Activated CD4-positive, alpha-beta T cell treated with anti-CD3 and anti-CD28 coated beads for 24 hours (primary cell): ENCODE measurements at places on chromosomes 1 and 21.

DNA sequence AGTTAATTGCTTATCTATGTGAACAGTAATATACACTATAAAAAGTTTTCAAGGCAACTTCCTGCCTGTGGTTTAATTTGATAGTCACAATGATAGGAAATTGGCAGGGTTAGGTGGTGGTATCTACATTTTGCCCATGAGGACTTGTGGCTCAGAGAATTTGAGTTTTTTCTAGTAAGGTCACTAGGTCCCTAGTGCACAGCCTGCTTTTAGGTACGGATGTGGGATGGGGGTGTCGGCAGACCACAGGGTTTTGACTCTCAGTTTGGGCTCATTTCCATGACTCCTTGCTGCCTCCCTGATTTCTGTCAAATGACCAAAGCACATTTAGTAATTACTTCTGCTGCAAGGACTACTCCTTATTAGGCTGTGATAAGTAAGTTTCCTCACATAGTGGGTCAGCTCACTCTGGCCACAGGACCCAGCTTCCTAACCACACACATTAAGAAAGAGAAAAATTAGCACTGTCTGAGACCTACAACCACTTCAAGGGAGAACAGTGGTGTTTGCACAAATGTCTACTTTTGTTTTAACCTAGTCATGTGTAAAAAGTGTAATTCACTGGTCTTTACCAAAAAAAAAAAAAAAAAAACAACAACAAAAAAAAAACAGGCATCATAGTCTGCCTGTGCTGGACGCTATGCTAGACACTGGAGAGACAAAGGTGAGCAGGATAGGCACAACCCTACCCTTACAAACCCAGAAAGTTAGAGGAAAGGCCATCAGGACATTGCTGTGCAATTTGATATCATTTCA lies 43.7 kb downstream of the MRPL39 start:
- no peak for DNase-seq

- DNase-seq, result no peak
These were observed 134.5 kb downstream of the HHIPL2 start for GRCh38 chr1:222413436-222413835.

DNA sequence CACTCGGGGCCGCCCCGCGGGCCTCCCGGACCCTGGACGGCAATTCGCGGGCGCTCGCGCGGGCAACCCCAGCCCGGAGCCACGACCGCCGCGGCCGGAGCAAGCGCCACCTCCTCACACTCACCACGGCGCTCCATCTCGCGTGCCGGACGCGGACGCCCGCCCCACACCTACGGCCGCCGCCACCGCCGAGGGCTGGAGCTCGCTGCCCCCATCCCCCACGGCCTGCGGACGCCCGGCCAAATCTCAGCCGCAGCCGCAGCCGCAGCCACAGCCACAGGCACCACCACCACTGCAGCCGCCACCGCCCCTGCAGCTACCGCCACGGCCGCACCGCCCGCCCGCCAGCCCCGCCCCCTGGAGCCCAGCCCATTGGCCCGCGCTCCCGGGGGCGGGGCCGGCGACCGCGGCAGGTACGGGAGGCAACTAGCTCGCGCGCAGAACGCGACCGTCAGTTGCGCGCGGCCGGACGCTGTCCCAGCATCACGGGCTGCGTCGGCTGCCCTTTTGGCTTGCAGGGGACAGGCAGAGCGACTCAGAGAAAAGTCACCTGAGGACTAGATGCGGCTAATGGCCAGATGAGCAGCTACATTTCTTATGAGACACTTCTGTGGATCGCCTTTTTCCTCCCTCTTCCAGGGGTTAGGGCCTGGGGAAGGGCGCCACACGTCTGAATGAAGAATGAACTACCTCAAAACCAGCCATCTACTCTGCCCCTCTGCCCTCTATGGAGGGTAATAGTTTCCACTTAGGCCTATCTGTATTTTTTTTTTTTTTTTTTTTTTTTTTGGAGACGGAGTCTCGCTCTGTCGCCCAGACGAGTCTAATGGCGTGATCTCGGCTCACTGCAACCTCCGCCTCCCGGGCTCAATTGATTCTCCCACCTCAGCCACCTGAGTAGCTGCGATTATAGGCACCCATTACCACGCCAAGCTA lies at the start of gene ARHGAP29:
ARHGAP29 (minus strand) TSS at position 294 of the 936 bp plus-strand sequence. CDS start 5,973 bp downstream, outside the sequence.
- DNase-seq, result peak; percentile 51

- DNase-seq, result no peak
These were observed 3.1 kb upstream of the MROH9 start for GRCh38 chr1:170932236-170932635.

DNA sequence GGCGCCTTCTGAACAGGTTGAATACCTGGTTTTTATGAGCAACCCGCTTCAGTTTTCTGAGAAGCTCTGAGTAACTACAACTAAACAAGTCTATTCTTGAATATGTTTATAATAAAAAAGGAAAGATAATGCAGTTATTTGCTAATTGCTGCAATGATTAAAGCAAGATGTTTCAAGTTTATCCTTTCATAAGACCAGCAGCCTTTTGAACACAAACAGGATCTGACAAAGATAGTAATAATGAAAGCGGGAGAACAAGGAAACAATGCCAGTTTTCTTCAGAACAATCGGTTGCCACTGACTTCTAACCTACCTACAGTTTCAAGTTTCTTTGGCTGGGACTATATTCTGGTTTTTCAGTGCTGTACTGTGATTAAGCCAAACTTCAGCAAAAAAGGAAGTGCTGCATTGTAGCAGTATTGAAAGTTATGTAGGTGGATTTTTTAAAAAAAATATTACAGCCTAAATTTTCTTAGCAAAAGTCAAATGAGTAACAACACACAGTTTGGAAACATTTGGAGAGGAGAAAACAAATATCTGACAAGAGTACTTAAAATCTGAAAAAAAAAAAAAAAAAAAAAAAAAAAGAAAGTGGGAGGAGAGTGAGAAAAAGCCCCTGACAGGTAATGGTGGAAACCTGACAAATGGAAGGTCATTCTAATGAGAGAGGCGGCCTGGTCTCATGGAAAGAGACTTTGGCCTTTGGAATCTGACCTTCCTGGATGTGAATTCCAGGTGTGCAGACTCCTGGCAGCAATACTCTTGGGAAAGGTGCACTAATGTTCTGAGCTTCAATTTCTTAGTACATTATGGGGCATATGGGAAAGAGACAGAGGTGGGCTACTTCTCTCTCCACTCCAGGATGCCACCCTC lies 11.4 kb downstream of the KCNJ15 start:
- no peak for DNase-seq

DNA sequence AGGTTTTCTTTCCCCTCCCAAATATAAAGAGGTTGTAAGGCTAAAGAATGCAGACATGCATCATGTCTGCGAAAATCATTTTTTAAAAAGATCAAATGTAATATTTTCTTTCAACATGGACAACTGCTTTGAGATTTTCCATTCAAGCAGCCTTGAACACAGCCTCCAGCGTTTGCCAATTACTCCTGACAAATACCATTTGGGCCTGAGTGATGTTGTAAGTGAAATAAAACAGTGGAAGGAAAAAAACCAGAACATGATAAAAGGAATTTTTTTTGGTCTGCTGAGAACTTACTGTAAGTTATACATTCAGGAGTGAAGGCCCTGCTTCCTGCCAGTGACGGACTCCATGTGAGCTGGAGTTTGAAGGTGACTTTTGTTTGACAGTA lies 37.2 kb downstream of the SETD4 start:
- no peak for DNase-seq

DNA sequence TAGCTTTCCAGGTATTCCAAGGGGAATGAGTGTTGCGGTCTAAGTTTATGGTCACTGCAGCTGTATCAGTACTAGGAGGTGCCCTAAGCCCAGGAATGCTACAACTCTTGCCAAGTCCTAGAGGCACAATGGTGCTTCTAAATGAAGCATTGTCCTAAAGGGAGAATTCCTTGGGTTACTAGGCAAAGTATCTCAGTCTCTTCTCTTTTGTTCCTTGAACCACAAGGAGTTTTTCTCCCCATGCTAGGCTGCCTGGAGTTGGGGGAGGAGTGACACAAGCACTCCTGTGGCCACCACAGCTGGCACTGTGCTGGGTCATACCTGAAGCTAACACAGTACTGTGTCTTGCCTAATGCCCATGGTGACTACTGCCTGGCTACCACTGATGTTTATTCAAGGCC lies 50.7 kb downstream of the KMO start:
- DNase-seq, result no peak

DNA sequence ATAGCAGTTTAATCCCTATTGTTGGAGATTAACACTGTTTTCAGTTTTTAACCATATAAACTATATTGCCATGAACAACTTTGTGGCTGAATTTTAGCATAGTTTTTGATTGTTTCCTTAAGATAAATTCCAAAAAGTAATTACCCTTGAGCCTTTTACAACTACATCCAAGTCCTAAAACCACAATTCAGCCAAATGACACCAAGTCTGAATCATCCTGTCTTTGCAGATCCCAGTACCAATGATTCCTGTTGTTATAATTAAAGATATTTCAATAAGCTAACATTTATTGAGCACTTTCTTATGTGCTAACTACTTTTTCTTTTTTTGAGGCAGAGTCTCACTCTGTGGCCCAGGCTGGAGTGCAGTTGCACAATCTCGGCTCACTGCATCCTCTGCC lies 35.6 kb downstream of the IL23R start:
- no peak for DNase-seq

DNA sequence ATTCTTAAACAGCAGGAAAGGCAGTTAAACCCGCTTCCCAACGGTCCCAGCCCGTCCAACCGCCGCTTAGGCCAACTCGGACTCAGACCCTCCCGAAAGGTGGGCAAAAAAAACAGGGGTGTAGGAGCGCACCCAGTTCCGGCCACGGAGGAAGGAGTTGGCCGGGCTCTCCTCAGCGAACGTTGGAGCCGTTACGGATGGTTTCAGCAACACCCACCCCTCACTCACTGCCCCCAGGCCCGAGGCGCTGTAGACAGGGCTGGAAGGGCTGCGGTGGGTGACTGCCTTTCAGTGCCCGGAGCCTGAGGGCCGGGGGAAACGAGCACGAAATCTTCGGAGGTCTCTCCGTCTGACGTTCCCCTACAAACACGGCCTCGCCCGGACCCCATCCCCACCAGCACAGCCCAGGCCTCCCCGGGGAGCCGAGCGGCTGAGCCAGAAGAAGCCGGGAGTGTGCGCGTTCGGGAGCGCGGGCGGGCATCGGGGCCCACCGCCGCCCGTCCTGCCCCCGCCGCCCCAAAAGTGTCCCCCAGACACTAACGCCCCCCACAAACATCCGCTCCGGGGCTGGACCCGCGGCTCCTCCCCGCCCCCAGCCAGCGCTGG lies 1.3 kb downstream of the KDM5B start:
- DNase-seq, result no peak

- DNase-seq, result no peak
These were observed 23.8 kb downstream of the STUM start for GRCh38 chr1:226572325-226572726.

- no peak for DNase-seq
These were observed 33.1 kb upstream of the DMBX1 start for GRCh38 chr1:46456411-46456963.

GRCh38 chr21:17903029-17903806 lies 84.1 kb upstream of the C21orf91 start:
- DNase-seq, result no peak

GRCh38 chr1:9785406-9785805 lies 38.4 kb downstream of the CLSTN1 start:
- DNase-seq, result no peak

GRCh38 chr1:48555271-48555670 lies 83.3 kb upstream of the SPATA6 start:
- no peak for DNase-seq

DNA sequence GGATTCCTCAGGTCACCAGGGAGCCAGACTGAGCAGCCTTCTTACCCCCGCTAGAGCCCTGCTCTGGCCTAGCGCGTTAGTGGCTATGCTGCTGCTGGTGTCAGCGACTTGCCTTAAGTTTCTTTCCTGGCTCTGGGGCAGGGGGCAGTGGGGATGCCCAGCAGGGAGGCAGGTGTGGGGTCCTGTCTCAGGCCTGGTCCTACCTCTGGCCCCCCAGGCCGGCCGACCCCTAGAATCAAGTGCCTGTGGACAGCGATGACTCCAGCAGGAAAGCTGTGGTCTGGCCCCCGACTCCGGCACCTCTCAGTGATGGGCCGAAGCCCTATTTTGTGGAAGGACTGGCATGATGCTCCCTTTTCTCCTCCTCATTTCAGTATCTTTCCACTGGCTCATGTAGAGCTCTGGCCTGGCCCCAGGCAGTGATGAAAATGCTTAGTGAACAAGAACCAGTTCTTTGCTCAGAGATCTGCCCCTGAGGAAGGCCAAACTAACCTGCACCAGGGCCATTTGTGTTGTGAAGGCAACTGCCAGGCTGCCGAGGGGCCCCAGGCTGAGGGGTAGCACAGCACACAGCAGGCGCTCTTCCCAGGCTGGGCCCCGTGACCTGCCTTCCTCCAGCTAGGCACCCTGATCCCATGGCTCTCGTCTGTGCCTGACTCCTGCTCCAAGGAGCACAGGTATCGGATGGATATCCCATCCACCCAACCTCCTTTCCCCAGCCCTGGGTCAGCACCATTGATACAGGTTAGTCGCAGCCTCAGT lies 23.7 kb downstream of the MRPL37 start:
- DNase-seq, result no peak

DNA sequence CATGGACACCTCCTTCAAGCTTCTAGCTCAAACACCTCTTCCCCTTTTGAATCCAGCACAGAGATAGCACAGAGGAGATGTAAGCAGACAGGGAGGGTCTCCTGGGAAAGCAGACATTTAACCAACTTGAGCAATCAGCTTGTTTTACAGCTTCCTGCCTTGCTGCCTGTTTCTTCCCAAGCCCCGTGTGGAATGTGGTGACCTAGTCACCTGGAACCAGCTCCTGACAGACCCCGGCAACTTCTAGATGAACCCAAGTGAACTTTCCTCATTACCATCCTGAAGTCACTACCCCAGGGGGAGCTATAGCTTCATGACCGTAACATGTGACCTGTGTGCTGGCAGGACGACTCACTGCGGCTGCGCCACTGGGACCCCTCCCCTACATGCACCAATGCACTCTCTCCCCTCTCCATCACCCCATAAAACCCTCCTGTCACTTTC lies 24.1 kb upstream of the TTF2 start:
- DNase-seq, result no peak

DNA sequence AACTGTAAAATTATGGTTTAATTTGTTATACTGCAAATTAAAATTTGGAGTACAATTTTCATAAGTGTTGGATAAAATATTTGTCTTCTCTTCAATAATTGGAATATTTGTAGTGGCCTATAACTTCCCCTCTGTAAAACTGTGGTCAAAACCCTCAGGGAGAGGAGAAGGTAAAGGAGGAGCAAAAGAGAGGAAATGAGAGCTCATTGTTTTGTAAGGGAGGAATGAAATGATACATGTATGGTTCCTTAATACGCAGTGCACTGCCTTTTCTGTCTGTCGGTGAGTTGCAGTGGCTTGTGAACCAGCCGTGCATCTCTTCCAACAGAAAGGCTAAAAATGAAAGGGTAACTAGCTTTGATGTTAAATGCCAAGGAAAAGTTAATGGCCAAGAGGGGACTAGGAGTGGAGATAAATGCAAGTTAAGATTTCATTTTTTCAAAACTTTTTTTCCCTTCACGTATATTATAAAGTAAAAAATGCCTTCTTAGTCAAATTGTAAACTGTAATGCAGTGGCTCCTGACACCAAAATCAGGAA lies 26.4 kb downstream of the LRRC8D start:
- no peak for DNase-seq

- no peak for DNase-seq
These were observed 115.2 kb upstream of the MAGI3 start for GRCh38 chr1:113275083-113275482.

GRCh38 chr21:45574691-45575090 lies 32.5 kb upstream of the SLC19A1 start:
- no peak for DNase-seq
